Stimulated activated naive CD4-positive, alpha-beta T cell (primary cell): ENCODE measurements at places on chromosomes 5 and 9.

- no peak for DNase-seq
These were observed 325.1 kb upstream of the PRR16 start for GRCh38 chr5:120139039-120139438.

- no peak for DNase-seq
These were observed 3.4 kb upstream of the MYORG start for GRCh38 chr9:34380034-34380510.

GRCh38 chr5:157464519-157465171 is 4.6 kb downstream of the NIPAL4 start:
- no peak for DNase-seq

DNA sequence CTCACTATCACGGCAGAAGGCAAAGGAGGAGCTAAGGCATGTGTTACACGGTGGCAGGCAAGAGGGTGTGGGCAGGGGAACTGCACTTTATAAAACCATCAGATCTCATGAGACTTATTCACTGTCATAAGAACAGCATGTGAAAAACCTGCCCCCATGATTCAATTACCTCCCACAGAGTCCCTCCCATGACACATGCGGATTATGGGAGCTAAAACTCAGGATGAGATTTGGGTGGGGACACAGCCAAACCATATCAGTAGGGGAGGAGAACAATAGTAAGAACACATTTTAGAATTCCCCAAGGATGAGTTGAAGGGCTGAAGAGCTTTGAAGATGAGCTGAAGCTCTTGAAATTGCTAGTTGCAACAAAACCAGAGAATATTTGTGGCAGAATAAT is 287.9 kb downstream of the SMARCA2 start:
- no peak for DNase-seq

DNA sequence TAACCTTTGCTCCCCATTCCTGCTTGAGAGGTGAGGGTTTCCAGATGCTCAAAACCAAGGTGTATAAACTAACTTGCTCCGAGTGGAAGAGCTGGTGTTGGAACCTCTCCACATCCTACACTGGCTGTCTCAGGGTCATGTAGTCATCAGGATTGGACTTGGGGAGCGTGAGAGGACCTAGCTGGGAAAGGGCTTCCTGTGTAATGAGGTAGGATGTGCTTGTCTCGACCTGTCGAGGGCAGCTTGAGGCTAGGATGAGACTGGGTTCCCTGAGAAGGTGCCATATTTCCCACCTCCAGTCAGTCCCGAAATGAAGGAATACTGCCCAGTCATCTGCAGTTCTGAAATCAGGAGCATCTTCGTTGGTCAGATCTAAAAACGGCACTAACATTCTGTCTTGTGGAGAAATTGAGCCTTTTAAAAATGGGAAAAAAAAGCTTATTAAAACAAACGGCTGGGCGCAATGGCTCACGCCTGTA is 1.3 kb downstream of the CCNI2 start:
- DNase-seq = no peak

- no peak for DNase-seq
These were observed 8.4 kb downstream of the MATR3 start for GRCh38 chr5:139301808-139302499.

DNA sequence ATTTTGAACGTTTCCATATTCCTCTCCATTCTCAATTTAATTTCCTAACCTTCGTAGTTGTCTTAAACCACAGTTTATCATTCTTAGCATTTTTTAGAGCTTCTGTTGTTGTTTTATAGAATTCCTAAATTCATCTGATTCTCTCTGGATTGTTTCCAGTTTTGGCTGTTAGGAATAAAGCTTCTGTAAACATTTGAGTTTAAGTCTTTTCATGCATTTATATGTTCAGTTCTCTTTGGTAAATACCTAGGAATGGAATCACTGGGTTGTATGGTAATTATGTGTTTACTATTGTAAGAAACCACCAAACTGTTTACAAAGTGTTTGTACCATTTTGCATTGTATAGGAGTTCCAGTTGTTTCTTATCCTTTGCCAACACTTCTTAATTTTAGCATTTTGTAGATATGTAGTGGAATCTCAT is 29.7 kb downstream of the GPR21 start:
- no peak for DNase-seq

DNA sequence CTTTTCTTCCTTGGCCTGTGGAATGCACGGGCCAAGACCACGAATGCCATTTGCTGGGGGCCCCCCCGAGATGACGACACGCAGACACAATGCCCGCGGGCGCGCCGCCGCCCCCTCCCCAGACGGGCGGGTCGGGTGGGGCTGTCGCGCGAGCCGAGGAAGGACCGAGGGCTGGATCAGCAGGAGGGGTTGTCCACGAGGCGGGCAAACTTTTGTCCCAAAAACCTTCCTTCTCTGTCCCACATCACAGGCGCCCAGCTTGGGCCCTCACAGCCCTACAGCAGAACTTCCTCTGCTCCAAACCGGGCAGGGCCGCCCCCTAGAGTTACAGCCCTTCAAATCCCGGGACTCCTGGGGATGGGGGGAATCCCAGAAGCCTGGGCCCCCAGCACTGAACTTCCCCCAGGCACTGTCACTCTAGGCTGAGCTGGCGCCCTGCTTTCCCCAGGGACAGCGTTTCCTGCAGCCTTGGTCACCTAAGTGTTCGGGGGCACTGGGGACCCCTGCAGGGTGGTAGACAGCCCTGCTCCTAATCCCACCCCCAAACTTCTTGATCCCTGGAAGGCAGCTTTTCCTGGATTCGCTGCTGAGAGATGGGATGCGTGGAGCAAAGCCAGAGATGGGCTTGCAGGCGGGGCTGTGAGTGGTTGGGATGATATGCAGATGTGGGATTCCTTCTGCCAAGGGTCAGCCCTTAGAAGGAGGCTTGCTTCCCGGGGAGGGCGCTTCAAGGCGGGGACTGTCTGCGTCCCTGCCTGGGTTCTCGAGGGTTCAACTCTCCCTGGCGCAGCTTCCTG is 980 bp downstream of the COL5A1 start:
- DNase-seq = no peak

GRCh38 chr5:173247041-173247440 is 12.0 kb upstream of the NKX2-5 start:
- DNase-seq = no peak

GRCh38 chr9:130015353-130016019 is 27.5 kb downstream of the FNBP1 start:
- no peak for DNase-seq

GRCh38 chr9:107285286-107285685 is 2.2 kb downstream of the RAD23B start:
- no peak for DNase-seq

DNA sequence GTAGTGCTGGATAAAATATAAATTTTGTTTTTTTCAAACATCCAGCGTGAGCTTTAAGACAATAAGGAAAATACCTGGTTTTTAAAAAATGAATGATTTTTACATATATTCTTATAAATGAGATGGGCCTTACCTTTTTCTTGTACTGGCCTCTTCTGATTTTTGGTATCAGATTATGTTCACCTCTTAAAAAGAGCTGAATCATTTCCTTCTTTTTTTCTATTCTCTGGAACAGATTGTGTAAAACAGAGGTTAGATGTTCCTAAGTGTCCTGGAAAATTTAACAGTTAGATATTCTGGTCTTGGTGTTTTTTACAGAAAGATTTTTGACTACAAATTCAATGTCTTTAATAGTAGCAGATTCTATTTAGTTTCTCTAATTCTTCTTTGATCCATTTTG is 74.6 kb downstream of the NDUFAF2 start:
- no peak for DNase-seq

- no peak for DNase-seq
These were observed 58.1 kb downstream of the RFX3 start for GRCh38 chr9:3467593-3468219.

DNA sequence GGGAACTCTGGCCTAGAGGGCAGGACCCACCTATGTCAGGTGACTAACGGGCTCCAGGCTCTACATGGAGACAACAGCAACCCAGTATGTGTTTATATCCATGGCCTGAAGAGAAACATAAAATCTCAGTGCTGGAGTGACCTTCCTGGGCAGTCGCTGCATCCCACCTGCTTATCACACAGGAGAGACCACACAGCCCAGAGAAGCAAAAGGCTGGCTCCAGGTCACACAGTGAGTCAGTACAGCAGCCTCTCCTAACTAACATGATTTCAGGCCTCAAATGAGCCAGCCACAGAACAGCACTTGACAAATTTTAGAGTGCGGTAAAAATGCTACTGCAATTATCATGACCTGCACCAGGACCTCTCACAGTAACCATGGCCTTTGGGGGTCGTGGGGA is 54.0 kb upstream of the TGFBR1 start:
- no peak for DNase-seq

DNA sequence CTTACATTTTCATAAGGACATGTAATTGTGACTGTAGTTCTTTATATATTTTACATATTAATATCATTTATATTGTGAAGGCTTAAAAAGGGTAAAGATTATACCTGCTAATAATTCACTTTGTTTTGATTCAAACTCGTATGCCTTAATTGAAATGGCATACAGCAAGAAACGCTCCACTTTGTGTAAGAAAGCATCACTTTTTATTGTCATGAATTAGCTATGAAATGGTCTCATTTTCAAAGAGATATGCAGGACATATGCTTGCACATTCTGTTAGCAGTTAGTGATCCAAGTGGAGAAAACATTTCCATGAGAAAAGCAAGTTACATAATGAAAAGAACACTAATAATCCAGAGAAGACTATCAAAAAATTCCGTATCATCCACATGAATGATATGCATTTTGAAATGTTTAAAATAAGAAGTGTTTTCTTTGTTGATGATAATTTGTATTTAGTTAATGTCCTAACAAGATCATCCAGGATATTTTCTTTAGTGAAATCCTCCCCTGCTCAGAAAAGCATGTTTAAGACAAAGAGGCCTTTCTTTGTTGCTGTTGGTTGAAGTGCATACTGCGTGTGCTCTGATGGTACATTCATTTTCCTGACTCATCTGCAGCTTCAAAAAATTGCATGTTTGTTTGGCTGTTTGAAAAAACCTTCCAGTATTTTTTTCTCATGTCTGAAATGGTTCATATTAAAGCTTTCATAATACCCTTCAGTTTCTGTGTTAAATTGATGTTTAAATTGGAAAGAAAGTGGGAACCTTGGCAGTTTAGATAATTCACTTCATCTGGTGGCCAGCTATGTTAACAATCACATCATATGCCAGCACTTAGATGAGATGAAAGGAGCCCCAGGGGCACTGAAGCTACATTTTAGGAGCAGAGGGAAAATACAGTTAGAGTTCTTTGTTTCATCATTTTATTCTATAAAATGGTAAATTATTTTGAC is 242.2 kb downstream of the CSNK1G3 start:
- DNase-seq = no peak

GRCh38 chr5:73266176-73266738 is 93.3 kb downstream of the TMEM174 start:
- no peak for DNase-seq

- no peak for DNase-seq
These were observed 1.9 kb downstream of the LPAR1 start for GRCh38 chr9:111036429-111036789.

DNA sequence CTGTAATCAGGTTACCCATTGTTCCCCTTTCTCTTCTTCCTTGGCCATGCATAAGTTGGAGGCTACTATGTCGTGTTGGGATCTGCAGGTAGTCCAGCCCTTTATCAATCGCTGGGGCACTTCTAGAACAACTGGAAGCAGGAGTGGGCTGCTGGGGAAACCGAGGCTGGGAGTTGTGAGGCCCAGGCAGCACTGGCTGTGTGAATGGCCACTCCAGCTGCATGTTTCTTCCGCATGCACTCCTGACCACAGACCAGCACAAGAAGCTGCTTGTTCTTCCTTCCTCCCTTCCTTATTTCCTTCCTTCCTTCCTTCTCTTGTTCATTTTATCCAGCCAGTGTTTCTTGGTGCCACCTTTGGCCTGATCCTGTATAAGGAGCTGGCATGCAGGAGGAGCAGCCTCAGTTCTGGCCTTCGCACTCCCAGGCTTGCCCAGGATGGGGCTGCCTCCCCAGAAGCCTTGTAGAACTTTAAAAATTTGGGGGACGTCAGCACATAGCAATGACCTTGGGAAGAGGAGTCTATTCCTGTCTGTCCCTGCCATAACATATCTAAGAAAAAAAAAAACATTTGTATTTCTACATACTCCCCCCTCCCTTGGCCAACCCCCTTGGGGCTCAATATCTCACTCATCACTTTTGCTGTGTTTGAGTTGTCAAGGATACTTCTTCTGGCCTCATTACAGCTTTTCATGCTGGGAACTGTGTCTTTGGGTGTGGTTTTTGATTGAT is 20.8 kb upstream of the CXCL14 start:
- no peak for DNase-seq

- no peak for DNase-seq
These were observed 212.4 kb upstream of the DMRT1 start for GRCh38 chr9:629146-629545.

DNA sequence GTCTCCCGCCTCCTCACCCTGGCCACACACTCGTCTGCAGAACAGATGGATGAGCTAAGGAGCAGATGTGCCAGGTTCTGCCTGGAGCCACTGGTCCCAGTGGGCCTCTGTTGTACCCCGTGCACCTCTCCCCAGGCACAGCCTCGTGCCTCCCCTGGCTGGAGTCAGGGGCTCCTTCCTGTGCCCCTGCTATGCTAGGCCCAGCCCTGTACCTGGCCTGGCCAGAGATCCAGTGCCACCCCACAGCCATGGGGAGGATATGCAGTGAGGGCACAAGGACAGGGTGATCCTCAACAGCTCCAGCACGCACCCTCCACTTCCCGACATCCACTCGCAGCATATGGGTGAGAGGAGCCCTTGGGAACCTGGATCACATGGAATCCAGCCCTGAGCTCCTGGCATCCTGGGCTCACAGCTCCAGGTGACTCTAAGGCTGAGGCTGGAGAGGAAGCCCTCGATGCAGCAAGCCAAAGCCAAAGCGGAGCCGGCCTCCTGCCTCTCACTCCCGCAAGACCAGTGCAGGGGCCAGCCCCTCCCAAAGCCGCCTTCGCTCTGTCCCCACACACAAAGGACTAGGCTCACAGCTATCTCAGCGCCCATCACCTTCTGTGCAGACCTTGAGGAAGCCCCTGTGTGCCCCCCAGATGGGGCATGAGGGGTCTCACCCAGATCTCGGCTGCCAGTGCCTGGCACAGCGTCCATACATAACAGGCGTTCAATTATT is 23.7 kb upstream of the ADAMTS2 start:
- DNase-seq = no peak

GRCh38 chr5:116652196-116652729 is 77.6 kb upstream of the SEMA6A start:
- DNase-seq = no peak

- DNase-seq = no peak
These were observed 275.0 kb downstream of the SPATA31D1 start for GRCh38 chr9:82263619-82264018.

DNA sequence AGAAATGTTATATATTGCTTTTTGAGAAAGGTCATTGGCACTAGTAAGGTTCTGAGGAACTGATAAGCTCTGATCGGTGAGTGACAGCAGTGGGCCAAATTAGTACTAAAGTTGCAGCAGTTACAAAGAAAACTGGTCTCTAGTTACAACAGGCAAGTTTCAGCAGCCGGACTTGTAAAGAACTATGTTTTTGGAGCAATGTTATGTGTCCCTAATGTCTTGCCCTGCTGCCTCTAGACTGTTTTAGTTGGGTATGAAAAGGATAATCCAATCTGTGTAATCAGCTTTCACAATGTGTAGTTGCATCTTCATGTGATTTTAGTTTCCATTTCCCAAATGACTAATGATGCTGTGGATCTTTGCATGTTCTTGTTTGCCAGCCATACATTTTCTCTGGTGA is 113.5 kb downstream of the CAMK4 start:
- DNase-seq = no peak

- no peak for DNase-seq
These were observed 417.2 kb downstream of the TMEM232 start for GRCh38 chr5:110309222-110309621.
